Hematopoietic multipotent progenitor cell (in vitro differentiated cells): ENCODE measurements at places on chromosomes 11 and 22.

DNA sequence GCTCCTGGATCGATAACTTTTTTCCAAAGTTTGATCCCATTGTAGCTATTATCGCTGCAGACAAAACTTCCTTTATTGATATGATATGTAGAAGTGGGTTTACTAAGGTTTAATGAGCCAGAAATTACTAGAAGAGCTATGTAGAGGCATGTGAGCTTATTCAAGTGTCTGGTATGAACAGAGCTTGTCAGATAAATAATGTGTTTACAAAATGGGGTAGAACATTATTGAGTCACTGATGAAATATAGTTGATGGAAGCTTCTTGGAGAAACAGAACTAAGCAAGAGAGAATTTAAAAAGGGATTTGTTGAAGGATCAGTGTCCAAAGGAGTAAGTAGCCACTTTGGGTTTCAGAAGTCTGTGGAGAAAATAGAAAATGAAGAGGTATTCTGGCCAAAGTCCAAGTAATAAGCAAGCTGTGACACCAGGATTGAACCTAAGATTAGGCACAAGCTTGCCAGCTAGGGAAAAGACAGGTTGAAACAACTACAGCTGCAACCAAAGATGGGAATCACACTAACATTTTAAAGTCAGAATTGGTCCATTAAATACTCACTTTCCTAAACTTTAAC, 104.3 kb downstream of the MAML2 start:
- no peak for DNase-seq

DNA sequence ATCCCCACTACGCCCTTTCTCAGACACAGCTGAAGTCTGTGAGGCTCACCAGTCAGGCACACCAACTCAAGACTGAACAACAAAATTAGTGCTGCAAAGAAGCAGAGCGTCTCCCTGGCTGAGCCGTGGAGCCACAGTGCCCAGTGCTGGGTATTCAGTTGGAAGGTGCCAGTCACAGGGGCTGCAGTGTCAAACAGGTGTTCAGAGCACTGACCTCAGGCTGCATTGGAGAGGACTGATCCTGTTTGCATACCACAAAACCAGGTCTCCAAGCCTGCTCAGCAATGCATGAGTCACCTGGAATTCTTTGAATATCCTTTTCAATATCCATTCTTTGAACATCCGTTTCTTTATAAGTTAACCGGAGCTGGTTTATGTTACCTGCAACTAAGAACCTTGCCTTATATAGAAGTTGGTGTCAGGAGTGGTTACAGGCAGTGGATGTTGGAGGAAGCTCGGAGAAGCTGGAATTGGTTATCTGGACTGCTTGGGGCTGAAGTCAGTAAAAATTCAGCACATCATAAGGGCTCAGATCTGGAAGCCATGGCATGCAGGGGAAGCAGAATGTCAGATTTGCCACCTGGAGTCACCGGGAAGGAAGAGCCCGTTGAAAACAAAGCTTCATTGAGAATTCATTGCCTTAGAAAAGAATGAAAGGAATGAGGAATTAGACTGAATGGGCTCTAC, 30.3 kb downstream of the PDGFB start:
- DNase-seq = no peak

GRCh38 chr11:92546603-92547002, 322.0 kb downstream of the FAT3 start:
- DNase-seq = no peak

DNA sequence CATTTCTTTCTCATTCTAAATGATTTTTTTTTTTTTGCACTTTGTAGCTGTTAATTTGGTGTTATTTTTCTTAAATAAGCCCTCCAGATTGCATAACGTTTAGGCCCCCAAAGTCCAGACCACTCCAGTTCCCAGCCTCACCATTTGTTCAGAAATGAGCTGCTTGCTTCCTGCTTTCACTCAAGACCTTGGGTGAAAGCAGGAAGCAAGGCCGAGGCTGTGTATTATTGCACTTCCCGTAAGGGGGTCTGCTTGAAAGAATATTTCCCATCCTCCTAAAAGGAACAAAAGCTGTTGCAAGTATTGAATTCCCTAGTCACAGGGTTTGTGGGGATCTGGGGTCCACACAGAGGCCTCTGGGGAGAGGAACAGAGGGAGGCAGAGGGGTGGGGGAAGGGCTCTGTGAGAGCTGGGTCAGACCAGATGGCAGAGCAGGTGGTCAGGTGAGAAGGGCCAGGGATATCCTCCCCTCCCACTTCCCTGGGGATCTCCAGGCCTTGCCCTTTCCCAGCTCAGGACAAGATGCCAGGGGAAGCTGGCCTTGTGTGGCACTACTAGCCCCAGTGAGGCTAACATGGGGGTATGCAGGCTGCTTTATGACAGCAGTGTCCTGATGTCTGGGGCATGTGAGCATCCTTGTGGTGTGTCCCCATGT, 51.6 kb upstream of the MYEOV start:
- peak; percentile 11 for DNase-seq

DNA sequence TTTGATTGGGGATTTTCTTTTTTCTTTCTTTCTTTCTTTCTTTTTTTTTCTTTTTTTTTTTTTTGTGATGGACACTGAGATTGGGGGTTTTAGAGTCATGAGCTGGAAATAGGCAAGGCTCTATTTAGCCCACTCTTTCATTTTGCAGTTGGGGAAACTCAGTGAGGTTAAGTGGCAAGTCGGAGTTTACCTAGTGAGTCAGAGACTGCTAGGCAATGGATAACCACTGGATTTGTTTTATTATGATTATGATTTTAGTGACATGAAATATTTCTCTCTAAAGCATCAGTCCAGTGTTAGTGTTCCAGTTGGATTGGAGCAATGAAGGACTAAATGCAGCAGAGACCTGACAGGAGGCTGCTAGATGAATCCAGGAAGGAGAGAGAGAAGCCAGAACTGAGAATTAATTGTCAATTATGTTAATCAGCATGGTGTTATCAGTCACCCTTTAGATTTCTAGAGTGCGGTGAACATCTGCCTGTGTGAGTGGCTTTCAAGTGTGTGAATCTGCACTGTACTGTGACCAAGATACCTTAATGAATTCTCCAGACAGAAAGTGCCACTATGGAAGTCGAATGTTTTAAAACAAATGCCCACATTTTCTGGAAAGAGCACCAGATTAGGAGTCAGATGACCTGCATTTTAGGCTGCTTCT, 10.9 kb downstream of the BMAL1 start:
- no peak for DNase-seq

- no peak for DNase-seq
Measured at GRCh38 chr22:33726294-33726734, 194.0 kb downstream of the LARGE1 start.

DNA sequence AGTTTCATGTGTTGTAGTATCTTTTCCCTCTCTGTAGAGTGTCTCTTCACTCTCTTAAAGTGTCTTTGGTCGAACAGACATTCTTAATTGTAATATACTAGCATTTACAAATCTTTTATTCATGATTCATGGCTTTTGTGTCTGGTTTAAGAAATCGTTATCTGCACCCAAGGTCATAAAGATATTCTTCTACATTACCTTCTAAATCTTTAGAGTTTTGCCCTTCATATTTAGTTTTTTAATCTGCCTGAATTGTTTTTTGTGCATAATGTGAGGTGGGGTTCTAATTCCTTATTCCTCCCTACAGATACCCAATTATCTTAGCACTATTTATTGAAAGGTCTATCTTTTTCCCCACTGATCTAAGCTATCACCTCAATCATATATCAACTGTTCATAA, 9.0 kb upstream of the NNMT start:
- no peak for DNase-seq

DNA sequence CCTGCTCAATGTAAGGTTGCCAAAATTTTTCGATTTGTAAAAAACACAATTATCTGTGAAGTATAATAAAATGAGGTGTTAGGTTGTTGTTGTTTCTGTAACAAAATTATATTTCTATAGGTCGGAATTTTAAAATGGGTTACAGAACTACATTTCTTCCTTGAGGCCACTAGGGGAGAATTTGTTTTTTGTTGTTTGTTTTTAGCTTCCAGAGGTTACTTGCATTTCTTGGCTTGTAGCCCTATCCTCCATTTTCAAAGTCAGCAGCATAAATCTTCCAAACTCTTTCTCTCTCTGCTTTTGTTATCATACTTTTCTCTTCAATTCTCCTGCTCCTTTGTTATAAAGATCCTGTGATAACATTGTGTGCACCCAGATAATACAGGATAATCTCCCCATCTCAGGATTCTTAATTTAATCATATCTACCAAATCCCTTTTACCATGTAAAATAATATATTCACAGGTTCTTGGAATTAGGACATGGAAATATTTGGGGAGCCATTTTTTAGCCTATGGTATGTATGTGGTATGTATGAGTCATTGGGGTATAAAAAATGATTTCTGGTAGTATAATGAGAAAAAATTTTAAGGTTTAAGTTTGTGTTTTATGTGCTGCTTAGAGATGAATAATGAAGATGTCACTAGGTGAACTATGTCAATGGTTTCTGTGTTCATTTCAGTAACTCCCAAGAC, 9.4 kb upstream of the PATL1 start:
- no peak for DNase-seq

DNA sequence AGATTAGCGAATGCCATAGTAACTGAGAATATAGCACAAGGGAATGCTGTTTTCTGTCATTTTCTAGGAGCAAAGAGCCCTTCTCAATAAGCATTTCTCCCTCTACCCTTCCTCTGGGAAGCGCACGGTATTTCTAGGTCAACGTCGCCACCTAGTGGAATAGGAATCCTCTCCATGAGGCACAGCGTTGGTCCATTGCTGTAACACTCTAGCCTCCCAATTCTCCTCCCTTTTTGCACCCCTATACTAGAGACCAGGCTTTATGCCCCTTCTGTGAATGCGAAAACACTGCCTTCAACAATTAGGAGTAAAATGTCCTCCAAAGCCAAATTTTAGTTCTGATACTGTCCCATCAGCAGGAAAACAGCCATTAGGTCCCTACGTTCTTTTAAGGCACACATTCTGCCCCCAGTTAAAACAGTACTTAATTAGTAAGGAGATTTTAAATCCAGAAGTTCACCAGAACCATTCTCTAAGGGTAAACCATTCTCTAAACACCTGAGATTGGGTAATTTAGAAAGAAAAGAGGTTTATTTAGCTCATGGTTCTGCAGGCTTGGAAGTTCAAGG, 12.8 kb upstream of the HYLS1 start:
- peak; percentile 37 for DNase-seq

DNA sequence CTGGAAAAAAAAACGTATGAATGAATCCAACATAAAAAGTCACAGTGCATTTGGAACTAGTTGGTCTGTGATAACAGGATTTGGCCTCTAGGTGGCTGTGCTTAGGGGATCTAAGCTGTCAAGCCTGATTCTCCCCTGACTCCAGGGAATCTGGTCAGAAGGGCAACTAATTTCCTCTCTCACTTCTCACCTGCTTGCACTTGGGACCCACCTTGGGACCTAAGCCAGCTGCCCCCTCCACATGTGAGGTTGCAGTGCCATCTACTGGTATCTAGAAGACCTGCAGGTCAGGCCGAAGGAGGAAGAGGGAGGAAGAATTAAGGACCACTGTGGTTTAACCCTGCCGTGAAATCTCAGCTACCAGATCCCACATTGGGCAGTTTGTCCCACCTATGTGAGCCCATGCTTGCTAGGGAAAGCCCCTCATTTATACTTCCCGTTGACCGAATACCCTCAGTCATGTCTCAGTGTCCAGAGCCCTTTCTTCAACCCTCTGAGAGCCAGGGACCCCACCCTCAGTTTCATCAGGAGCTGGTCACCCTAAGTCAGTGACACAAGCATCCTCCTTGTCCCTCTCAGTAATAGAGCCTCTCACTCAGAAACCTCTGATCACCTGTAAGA, 33.2 kb upstream of the CAVIN3 start:
- DNase-seq = peak; percentile 46

- DNase-seq = no peak
Measured at GRCh38 chr11:119266063-119266462, 50.9 kb downstream of the MCAM start.

DNA sequence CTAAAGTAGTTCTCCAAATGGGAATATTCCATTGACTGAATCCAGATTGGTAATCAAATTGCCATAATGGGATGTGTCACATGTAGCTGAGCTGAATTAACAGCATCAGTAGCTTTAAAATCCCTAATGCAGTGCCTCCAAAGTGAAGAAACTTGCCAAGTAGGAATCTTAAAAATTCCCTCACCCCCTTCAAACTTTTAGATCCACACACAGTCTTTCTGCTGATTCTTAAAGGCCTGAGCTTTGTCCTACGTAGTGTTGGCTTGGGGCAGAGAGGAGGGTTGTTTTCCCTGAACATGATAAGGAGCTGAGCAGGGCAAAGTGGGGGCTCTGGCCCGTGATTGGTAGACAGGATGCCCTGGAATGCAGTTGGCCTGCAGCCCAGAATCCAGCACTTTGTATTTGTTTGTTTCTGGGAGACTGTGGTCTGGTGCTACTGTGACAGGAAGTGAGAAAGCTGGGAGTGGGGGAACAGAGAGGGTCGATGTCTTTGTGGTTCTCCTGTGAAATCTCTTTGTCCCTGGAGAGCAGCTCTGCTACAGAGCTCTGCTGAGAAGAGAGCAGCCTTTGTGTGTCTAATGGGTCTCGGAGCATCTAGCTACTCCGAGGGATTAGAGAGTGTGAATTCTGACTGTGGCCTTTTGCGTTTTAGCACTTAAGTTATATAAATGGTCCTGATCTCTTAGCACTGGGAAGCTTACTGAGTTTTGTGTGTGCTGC, 16.9 kb downstream of the CTNND1 start:
- no peak for DNase-seq

- DNase-seq = no peak
Measured at GRCh38 chr11:132142554-132142953, 772.1 kb downstream of the NTM start.

DNA sequence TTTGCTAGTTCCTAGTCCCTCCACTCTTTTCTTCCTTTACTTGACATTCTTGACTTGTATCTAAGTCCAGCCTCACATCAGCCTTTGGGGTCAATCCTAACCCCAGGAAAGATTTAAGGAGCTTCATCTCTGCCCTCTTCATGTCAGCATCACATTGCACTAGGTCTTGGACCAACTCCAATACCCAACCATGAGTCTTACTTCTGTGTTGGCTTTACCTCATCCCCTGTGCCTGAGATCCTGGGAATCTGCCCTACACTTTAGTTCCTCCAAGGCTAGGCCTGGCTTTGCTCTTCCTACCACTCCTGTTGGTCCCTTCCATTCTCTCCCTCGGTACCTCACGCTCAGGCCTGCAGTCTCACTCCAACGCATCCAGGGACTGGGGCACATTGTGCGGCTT, 117.0 kb downstream of the SLC1A2 start:
- DNase-seq = no peak

GRCh38 chr11:18347471-18348125, 25.2 kb downstream of the GTF2H1 start:
- DNase-seq = no peak
